ENCODE measurements at places on chromosomes 7 and 10.

DNA sequence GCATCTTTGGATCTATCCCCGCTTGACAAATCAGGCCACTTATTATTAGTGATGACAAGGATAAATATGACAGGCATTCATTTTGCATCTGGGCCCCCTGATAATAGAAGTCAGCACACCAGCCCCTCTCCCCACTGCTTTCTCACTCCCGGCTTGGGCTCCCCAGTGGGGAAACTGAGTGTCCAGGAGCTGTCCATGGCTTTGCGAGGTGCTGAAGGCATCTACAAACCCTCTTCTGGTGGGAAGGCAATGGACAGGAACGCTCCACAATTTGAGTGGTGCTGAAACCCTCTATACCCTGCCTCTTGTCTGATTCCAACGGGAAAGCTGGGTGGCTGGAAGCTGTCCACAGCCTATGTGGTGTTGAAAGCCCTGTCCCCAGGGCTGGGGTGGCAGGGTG lies 61.7 kb upstream of the PCBD1 start:
- no peak for DNase-seq

DNA sequence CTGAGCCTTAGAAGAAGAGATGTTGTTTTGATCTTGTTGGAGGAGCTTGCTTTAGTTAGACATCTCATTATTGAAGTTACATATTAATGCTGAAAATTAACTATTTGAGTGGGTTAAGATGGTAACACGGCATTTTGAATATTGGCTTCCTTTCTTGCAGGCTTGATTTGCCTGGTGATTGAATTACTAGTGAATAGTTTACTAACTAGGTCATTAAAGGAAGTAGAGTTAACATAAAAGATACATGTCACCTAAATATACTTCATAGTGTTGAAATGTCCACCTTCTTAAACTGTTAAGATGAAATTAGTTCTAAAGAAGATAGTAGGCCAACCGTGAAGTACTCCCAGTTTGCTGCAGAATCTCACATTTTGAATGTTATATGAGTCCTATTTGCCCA lies 18.5 kb downstream of the MPLKIP start:
- DNase-seq, result no peak

GRCh38 chr10:122473116-122473515 lies 11.8 kb downstream of the HTRA1 start:
- no peak for DNase-seq

- no peak for DNase-seq
Observed at GRCh38 chr10:87765666-87766376, 52.2 kb downstream of the ATAD1 start.

- DNase-seq, result no peak
Observed at GRCh38 chr7:64868499-64868898, 34.6 kb upstream of the ZNF273 start.

GRCh38 chr7:21965291-21965690 lies 19.6 kb upstream of the CDCA7L start:
- DNase-seq, result no peak

Data from stimulated activated CD4-positive, alpha-beta T cell treated with anti-CD3 and anti-CD28 coated beads, TNF-alpha, amount 100 ng/mL, for 24 hours (primary cell).